ENCODE measurements at places on chromosomes 11 and 22.

DNA sequence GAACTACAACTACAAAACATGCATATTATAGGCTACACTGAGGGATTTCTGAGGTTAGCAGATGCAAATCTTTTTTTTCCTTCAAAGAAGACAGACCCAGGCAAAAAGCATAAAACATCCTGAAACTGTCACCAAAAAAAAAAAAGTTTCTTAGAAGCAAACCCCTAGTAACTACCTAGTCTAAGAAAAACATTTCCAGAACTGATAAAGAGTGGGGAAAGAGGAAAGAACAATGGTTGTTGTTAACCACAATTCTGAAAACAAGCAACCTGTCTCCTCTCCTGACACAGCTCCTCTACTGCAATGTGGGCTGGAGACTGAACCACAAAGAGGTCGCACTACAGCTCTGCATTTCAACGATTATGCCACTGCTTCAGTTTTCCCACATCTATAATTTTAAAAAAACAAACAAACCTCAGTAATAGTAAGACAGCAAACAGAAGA lies 15.0 kb downstream of the DENND5A start:
- no peak for DNase-seq

DNA sequence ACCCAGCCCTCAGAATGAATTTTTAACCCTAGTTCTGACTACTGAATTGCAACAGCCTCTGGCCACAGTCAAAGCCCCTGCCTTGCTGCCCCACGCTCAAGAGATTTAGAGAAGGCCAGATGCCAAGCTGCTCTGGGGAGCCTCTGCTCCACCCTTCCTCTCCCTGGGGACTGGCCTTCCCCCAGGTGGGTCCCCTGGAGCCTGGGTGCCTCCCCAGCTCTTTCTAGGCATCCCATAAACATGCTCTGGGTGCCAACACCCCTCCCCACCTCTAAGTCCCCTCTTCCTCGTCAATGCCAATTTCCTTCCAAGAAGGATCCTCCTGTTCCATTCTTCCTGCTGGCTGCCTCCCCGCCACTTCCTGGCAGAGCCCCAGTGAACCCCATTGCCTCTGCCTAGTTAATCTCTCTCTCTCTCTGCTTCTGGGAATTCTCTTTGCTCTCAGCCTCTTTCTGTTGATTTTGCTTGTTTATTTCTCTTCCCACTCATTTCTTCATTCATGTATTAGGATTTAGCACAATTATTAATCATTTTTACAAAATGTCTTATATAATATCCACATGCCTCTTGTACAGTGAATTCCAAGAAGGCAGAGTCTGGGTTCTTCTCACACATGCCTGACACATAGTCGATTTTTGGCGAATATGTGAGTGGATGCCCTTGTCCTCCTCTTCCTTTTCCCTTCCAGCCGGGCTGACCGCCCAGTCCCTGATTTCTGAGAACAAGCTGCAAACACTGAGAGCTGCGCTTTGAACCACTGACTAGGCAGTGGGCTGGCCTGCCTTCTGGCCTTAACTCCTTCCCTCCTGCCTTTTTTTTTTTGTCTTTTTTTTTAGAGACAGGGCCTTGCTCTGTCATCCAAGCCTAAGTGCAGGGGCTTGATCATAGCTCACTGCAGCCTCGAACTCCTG lies 17.5 kb downstream of the UQCR10 start:
- no peak for DNase-seq

DNA sequence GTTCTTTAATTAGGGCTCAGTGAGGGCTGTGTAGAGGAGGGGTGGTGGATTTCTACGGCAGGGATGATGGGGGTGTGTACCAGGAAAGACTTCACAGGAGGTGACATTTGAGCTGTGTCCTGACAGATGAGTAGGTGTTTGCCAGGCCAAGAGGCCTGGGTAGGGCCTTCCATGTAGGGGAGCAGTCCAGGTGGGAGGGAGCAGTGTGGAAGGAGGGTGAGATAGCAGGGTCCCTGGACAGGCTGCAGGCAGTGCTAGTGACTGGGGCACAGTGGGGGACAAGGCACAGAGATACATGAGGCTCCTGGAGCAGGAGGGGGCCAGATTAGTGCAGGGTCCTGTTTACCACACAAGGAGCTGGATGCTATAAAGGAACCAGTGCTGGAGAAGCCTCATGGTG lies 147.9 kb upstream of the CADM1 start:
- DNase-seq = no peak

DNA sequence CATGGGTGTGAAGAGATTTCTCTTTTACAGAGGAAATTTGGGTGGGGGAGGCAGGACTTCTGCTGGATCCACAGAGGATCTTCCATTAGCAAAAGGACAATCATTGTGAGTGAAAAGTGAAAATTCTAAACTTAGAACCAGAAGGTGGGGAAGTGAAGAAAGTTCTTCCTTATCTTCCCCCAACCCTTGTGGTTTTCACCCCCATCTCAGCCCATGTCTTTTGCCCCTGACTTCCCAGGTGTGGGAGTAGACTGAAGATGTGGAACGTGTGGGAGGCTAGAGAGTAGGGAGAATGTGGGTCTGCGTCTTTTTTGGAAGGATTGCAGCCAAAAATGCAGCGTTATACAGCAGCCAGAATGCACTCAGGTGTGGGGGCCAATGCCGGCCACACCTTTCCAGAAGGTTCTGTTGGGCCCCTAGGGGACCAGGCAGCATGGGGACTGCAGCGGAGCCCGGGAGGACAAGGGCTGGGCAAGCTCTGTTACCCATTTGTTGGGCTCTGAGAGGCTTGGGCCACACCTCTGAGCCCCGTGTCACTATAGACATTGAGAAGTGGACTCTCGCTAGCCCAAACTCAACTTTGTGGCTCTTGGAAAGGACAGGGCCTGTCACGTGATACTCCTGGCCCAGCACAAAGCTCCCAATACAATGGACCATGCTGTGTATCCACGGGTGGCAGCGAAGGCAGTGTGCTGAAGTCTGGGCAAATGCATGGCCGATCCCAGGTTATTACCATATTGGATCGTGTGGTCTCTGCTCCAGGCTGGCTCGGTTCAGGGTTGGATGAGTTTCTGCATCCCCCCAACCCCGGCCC lies 32.8 kb upstream of the LINC01488 start:
- DNase-seq = no peak

All from HAP-1 (cell line).